Cerebellum (tissue), 4 donors: ENCODE measurements at places on chromosomes 7 and 10. TPM values are rescaled to one million over a fixed set of nuclear protein-coding genes. Genes with fewer than 3 reads are reported as not detected.

GRCh38 chr10:49135575-49136313 lies 1.9 kb upstream of the FAM170B start:
- DNase-seq: no peak

The FASTK gene
- total RNA-seq: 26.5 TPM

DNA sequence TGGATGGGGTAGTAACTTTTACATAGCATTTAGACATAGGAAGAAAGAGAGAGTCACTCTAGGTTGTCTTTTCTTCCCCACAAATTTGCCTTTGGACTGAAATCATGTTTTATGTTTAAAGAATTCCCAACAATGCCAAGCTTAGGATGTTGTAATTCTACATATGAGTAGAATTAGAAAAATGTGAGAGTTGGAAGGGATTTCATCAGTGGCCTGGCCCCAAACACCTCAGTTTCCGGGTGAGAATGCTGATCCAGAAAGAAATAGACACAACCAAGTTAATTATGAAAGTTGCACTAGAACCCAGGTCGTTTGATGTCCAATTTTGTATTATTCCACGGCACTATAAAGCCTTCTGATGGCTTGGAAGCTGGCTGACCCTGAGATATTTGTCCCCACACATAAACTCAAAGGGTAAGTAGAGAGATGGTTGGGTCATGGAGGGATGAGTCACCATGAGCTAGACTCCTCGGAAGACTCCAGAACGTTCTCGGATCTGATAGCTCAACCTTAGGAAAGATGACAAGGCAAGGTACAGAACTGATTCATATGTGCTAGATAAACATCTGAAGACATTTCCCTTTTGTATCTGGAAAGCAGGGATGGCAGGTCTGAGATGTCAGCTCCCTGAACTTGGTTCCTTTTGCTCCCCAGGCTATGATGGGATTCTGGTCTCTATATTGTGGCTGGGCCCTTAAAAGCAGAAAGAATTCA lies 48.8 kb upstream of the SLC35B4 start:
- no peak for DNase-seq

The LOXL4 gene
- 0.27 TPM for total RNA-seq

GRCh38 chr10:97390091-97390490 lies 11.0 kb downstream of the RRP12 start:
- DNase-seq: no peak

DNA sequence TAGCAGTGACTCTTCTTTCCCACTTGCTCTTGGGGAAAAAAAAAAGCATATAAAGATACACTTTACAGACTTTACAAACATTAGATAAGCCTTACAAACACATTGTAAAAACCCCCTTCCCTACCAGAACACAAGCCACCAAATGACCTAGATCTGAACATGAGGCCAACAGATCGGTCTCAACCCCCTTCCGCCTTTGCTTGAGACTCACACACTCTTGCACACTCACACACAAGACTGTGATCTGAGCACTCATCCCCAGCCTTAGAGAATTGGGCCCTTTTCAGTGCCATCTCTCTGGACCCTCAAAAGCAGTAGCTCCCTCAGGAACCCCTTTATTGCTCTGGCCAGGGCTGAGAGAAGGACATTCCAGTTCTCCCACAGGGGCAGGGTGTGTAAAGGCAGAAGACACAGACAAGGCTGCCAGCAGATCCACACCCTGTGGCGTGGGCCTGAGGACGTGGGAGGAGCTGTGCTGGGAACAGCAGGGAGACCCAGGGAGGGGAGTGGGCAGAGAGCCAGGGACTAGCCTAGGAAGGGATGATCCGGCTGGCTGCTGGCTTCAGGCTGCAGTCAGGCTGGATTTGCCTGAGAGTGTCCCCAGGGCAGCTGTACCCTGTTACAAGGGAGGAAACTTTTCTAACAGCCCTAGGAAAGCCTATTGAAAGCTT lies 206.7 kb downstream of the KIAA1217 start:
- no peak for DNase-seq

The AQP1 gene
- total RNA-seq: 2.3 TPM

The MAT1A gene
- total RNA-seq: not detected

The AKR1C8 gene
- total RNA-seq: 0.45 TPM

The SFMBT2 gene
- total RNA-seq: 51.0 TPM

DNA sequence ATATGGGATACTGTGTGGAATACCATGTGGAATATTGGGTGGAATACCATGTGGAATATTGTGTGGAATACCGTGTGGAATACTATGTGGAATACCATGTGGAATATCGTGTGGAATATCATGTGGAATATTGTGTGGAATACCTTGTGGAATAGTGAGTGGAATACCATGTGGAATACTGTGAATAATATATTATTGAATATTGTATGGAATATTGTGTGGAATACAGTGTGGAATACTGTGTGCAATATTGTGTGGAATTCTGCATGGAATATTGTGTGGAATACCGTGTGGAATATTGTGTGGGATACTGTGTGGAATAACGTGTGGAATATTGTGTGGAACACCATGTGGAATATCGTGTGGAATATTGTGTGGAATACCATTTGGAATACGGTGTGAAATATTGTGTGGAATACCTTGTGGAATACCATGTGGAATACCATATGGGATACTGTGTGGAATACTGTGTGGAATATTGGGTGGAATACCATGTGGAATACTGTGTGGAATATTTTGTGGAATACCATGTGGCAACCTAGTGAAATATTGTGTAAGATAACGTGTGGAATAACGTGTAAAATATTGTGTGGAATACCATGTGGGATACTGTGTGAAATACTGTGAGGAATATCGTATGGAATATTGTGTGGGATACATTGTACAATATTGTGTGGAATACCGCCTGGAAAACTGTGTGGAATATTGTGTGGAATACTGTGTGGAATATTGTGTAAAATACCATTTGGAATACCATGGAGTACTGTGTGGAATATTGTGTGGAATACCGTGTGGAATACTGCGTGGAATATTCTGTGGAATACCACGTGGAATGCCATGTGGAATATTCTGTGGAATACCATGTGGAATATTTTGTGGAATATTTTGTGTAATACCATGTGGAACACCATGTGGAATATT lies 133.9 kb upstream of the CHST15 start:
- no peak for DNase-seq

GRCh38 chr10:47225928-47226645 lies 73.9 kb upstream of the GDF10 start:
- DNase-seq: no peak

The LDB3 gene
- 0.27 TPM for total RNA-seq

DNA sequence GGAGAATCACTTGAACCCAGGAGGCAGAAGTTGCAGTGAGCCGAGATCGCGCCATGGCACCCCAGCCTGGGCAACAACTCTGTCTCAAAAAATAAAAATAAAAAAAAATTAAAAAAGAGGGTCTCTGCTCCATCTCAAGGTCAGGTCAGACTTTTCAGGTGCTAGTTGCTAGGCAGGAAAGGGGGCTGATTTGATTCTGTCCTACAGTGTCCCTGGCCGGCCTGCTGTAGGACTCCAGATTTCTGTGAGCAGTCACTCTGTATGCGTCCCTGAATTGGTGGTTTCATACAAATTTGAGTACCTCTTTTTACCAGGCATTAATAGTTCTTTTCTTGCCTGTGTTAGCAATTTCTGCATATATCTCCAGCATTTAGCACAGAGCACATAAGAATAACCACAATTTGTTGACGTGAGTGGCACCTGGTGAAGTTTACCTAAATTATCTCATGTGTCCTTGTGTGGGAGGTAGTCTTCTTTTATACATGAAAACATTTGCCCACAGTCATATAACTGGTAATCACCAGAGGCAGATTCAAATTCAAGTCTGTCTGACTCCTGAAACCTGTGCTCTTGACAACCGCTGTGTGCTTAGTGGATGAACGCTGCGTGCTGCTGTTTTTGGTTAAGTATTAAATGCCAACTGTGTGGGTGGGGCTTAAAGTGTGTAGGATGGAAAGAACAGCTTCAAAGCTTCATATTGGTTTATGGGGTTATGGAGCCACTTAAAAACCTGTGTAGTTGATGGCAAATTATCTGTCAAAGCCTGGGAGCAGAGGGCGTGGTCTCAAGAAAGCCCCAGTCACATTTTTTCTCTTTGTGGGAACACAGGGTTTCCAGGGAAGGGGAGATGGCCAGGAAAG lies 3.2 kb upstream of the ZNF775 start:
- no peak for DNase-seq

- DNase-seq: no peak
Measured at GRCh38 chr10:123309731-123310130, 155.5 kb downstream of the BUB3 start.

DNA sequence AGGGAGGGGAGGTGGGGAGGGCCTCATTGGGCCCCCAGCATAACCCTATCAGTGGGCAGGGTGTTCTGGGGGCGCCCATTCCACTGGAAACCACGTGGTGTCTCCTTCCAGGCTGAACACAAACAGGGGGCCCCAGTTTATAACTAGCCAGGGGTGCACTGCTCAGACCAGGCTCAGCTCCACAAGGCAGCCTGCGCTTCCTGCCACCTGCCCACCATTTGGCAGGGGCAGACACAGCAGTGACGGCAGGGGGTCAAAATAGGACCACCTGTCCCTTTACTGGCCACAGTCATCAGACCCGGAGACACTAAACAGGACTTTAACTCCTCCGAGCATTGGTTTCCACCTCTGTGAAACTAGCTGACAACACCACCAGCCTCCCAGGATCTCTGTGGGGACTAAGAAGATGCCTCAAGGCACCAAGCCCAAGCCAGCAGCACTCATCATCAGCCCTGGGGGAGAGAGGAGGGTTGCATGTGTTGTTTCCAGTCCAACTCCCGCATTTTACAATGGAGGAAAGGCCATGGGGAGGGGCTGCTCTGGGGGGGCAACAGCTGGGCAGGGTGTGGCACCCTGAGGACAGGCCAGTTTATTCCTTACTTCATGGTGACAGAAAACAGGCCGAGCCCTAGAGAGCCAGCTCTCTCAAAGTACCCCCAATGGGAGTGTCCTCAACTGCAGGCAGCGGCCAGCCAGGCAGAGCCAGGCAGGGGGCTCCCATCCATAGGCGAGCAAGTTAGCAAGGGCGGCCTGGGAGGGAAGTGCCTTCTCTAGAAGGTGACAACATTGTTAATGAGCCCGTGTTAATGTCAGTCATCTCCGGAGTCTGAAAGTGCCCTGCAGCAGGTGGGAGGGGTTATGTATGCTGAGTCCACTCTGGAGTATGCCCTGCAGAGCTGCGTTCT lies 127.6 kb downstream of the TNS3 start:
- DNase-seq: no peak

GRCh38 chr7:132049462-132050304 lies 493.3 kb upstream of the PODXL start:
- DNase-seq: no peak

DNA sequence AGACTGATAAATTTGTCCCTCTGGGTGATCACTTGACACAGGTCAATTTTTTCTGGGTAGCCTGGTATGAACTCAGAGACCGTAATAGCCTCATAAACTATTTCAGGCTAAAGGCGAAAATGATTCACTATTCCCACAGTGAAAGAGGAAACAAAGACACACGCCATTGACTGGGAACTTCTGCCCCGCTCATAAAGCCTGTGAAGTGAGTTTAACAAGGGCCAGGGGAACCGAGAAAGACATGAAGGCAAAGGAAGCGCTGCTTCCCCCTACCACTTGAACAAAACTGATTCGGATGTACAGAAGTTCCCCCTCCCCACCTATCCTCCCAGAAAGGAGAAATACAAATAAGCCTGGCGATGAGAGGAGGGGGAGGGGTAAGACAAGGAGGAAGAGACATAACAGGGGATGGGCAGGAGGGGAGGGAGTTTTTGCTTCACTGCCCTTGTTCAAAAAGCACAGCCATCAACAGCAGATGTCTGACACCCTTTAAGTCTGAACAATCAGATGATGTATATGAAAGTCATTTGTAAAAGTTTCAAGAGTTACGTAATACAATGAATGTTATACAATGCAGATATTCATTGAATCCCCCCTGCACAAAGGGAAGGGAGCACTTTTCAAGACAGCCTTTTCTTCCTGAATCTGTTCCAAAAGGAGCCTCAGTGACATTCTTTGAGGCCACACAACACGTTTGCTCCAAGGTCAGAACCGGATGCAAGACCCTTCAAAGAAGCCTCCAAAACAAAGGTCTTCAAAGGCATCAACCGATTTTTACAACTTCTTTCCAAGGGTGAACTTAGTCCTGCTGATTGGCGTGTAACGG lies 734 bp downstream of the ABCB4 start:
- no peak for DNase-seq

- no peak for DNase-seq
Measured at GRCh38 chr7:14590206-14590605, 312.3 kb downstream of the DGKB start.
